CD8-positive, alpha-beta memory T cell (primary cell): ENCODE measurements at places on chromosomes 7 and 10.

DNA sequence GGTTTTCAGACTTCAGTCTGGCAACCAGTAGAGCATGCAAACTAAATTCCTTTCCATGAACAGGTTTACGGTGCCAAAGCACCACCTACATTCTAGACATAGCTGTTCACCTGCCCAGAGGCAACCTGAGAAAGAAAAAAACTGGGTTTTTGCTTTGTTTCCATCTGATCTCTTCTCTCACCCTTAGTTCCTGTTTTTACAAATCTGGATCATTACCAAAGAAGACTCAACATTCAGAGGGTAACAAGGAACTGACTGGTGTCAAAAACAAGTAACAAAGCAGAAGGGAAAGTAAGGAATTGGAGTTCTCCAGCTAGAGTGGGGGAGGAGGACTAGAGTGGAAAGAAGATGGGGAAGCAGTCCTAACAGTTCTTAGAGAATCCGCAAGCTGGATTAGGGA, 36.4 kb downstream of the CPVL start:
- no peak for DNase-seq

DNA sequence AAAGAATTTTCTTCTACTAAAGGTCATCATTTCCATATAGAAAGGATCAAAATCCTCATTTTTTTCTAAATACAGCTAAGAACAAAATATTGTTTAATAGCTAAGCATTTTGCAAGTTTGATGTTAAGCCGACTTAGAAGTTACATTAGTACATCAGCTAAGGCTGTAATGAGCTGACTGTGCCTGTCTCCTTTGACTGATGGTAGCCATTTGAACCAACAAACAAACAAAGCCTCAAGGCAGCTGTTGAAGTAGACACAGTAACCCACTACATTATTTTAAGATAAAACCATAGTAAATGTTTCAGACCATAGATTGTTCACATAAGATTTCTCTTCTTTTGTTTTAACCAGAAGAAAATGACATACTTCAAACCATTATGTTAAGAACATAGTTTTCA, 210.9 kb upstream of the VSTM2A start:
- no peak for DNase-seq

DNA sequence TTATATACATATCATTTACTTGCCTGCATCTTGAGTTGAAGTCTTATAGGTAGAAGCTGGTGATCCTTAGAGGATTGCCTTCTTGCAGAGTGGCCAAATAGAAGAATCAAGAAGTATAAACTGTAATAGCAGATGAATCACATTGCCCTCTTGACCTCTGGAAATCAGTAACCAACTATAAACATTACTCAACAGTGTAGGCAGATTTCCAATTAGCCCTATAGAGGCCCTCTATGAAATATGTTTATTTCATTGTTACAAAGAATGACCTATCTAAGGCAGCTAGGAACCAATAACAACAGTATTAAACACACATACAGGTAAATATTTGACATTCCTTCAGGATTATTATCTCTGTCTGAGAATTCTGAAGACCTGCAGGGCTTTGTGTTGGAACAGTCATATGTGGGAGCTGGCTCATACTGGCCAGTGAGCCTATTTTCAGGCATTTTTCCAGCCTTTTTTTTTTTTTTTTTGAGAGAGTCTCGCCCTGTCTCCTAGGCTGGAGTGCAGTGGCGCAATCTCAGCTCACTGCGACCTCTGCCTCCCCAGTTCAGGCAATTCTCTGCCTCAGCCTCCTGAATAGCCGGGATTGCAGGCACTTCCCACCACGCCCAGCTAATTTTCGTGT, 7.2 kb upstream of the SRI start:
- DNase-seq, result no peak

- no peak for DNase-seq
These were observed 35.5 kb upstream of the IKZF1 start for GRCh38 chr7:50268990-50269389.

GRCh38 chr10:72852508-72852907, 41.0 kb upstream of the OIT3 start:
- DNase-seq, result no peak

DNA sequence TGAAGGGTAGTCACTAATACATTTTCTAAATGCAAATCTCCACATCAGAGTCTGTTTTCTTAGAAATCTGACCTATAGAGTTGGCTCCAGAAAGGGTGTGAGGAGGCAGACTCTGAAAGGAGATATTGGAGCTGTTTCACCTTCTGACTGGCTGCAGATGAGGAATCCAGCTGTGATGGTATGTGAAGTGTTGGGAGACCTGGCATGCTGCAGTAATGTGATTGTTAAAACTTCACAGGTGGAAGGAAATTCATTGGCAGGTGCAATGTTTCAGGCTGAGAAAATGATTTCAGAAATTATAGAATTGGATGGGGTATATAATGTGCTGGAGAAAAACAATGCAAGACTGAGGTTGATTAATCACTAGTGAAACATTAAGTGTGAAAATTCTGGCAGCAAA, 1134.0 kb upstream of the LRRN3 start:
- DNase-seq, result no peak

- no peak for DNase-seq
These were observed 2.4 kb downstream of the DKK1 start for GRCh38 chr10:52316500-52316899.

DNA sequence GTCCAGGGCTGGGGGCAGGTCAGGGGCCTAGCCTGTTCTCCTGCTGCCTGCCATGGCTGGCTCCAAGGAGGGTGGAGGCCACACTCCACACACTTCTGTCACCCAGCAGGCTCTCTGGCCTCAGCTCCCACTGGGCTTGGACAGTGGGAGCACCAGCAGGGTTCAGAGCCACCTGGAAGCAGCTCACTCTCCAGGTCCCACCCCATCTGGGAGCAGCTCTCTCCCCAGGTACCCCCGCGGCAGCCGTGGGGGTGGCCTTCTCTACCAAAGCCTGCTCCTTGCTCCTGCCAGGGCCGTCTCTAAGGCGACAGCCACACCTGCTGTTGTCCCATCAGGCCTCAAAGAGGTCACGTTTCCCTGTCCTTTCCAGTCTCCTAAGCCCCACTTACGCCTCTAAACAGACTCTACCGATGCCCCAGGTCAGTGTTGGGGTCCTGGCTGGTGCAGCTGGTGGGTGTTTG, 142.5 kb upstream of the RET start:
- DNase-seq, result no peak

GRCh38 chr10:100866575-100867098, 46.1 kb upstream of the SLF2 start:
- DNase-seq, result no peak

- DNase-seq, result no peak
These were observed 71.8 kb upstream of the ABI1 start for GRCh38 chr10:26932576-26932975.

- DNase-seq, result no peak
These were observed 261.2 kb downstream of the PPP1R3A start for GRCh38 chr7:113657603-113658002.

GRCh38 chr7:148507787-148508186, 82.8 kb upstream of the C7orf33 start:
- DNase-seq, result no peak

- no peak for DNase-seq
These were observed 67.5 kb upstream of the ZMIZ1 start for GRCh38 chr10:79001082-79001885.

DNA sequence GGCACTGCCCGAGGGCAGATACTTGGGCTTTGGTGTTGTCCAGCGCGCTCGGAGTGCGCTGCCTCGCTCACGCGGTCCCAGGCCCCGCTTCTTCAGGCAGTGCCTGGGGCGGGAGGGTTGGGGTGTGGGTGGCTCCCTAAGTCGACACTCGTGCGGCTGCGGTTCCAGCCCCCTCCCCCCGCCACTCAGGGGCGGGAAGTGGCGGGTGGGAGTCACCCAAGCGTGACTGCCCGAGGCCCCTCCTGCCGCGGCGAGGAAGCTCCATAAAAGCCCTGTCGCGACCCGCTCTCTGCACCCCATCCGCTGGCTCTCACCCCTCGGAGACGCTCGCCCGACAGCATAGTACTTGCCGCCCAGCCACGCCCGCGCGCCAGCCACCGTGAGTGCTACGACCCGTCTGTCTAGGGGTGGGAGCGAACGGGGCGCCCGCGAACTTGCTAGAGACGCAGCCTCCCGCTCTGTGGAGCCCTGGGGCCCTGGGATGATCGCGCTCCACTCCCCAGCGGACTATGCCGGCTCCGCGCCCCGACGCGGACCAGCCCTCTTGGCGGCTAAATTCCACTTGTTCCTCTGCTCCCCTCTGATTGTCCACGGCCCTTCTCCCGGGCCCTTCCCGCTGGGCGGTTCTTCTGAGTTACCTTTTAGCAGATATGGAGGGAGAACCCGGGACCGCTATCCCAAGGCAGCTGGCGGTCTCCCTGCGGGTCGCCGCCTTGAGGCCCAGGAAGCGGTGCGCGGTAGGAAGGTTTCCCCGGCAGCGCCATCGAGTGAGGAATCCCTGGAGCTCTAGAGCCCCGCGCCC, at the start of gene NPY:
Gene NPY, plus strand, starts transcription at position 294 of the 802 bp plus-strand sequence. CDS start 1,051 bp downstream, outside the sequence.
- no peak for DNase-seq

DNA sequence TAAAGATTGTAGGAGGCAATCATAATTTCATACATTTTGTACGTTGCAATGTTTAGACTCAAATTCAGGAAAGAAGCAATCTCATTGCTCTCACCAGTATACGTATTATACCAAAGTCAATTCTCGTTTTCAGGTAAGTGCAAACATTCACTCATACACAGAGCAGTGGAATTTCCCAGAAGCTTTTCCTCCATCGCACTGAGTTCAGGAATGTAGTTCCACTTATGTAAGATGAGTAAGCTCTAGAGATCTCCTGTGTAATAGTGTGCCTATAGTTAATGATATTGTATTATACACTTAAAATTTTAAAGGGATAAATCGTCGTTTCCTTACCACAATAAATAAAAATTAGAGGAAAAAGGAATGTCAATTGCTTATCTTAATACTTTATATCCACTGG, 470.8 kb upstream of the KCND2 start:
- DNase-seq, result no peak

GRCh38 chr7:144513334-144513733, 109.8 kb upstream of the NOBOX start:
- DNase-seq, result no peak

GRCh38 chr10:62562101-62562500, 187.9 kb downstream of the ZNF365 start:
- DNase-seq, result no peak

DNA sequence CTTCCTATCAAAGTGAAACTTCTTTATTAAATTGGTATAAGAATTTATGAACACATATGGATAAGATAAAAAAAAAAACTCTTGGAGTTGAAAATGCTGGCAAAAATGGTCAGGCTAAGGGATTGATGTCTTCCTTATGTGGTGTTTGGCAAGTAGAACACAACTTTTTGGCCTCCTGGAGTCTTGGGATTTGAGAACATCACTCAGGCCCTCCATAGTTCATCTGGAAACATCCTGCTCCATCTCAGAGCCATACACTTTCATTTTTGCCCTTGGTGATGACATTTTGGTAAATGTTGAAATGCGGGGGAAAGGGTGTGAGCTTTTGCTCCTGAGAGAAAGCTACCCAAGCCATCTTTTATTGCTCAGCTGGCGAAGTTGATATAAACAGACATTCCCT, 27.5 kb upstream of the BTBD16 start:
- no peak for DNase-seq

DNA sequence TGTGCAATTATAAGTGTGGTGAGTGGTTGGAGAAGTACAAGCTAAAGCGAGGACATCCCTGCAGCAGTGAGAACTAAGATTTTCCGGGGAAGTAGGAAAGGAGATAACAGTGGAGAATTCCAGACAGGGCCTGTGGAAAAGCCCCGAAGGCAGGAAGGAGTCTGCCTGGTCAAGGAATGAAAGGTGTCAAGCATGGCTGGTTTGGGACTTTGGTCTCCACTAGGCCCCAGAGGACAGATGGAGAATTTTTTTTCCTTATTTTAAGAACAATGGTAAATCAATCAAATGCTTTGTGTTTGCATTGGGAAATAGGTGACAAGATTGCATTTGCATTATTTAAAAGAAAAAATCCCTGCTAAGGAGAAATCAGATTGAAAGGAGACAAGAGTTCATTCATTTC, 3.2 kb upstream of the CEP55 start:
- no peak for DNase-seq

- DNase-seq, result no peak
These were observed 238.3 kb downstream of the PARD3 start for GRCh38 chr10:34576797-34577196.

DNA sequence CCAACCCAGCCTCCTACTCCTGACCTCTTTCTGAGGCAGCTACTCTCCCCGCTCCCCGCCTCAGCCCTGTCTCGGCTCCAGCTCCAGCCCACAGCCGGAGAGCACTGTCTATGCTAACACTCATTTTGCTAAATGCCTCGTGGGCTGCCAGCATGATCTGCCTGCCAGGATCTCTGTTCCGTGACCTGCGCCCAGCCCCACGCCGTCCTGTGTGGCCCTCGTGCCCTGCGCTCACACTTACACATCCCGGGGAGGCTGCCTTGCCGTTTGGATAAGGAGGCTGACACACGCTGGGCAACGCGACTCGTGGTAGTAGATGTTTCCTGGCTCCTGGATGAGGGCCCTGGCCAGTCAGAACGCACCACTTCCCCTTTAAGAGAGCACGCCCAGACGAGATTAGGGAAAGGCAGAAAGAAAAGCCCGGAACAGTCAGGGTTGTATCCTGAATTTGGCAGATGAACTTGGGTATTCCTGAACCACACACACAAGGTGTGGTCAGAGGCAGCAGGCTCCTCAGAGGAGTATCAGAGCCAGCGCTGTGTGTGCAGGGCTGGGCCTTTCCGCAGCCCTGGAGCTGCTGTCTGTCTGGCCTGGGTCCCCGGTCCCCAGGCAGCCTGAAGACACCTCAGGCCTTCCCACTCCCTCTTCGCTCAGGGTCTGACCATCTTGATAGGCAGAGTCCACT, 97.7 kb upstream of the EFCAB10 start:
- no peak for DNase-seq

GRCh38 chr7:131007439-131008330, 273.7 kb upstream of the KLF14 start:
- peak; percentile 55 for DNase-seq

DNA sequence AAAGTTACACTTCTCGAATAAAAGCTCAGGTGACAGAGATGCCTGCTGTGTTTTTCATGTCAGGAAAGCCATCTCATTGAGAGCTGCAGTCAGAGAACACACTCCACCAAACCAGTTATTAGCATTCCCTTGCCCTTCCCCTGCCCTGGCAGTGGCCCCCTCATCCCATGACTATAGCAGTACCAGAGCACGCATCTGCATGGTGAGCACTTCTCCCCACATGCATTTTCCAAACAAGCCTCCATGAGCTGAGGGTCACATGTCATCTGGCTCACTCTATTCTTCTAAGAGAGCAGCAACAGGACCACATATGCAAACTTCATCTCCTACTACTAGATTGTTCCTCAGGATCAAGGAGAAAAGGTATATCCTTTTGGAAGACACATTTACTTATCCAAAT, 42.4 kb upstream of the FGL2 start:
- no peak for DNase-seq
